HCT116 (cell line): ENCODE measurements at places on chromosomes 4 and X.

DNA sequence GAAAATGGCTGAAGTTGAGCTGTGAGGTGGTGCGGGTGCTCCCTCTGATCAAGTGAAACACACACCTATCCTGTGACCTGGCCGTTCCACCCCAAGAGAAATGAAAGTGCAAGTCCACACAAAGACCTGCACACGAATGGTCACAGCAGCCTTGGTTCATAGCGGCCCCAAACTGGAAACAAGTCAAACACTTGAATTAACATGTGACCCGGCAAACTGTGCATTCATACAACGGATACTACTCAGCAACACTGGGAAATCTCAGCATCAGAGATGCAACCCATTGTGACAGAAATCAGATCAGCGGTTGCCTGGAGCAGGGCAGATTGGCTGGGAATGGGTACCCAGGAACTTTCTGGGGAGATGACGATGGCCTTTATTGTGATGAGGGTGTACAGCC, 7.6 kb downstream of the G6PD start:
- H3K27ac ChIP-seq: no peak overlapping the region
- peaks cover 11% of the 10 kb centered on the region; the same call in 1 of the 2 replicates for H3K36me3 ChIP-seq
- H3K27me3 ChIP-seq: no peaks in the 10 kb centered on the region
- no peak overlapping the region for H3K4me3 ChIP-seq
- H3K4me1 ChIP-seq: peaks cover 27% of the 10 kb centered on the region

DNA sequence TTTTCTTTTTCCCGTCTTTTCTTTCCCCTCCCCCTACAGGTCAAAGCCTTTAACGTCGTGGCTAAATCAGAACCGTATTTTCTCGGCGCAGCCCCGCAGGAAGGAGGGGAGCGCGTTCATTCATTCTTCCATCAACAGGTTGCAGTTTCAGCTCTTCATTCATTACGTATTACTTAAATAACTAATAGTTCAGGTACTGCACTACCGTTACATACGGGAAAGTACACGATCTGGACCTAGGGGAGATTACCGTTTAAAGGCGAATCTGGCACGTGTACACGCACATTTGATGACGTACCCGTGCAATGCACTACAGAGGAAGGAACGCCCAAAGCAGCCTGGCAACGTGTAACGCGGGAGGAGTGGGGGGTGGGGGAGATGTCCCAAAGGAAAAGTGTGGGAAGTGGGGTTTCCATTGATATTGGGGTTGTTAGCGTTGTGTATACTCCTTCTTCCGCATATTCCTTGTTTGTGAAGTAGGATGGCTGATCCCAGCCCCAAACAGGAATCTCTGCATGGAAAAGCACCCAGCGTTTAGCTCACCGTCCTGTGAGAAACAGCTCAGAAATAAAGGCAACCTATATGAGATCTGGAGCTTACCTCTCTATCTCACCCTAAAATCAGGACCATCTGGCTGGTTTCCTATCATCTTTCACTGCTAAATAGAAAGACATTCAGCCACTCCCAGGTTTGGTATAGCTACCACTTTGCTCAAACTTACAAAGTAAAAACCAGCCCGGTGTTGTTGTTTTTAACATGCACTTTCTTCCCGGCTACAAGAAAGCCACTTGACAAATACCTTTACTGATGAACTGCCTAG, 585 bp upstream of the SEC24D start:
- peak overlapping the region; percentile 74 for H3K27ac ChIP-seq
- peak overlapping the region; percentile 83 for H3K4me3 ChIP-seq
- H3K27me3 ChIP-seq: no peaks in the 10 kb centered on the region
- peak; percentile 31 for DNase-seq

- H3K4me1 ChIP-seq: peaks cover 4% of the 10 kb centered on the region; the same call in 1 of the 2 replicates
- no peaks in the 10 kb centered on the region for H3K36me3 ChIP-seq
- no peak overlapping the region for H3K27ac ChIP-seq
- H3K27me3 ChIP-seq: no peaks in the 10 kb centered on the region
- DNase-seq: peak; percentile 45
Measured at GRCh38 chr4:148376151-148376550, 66.1 kb downstream of the NR3C2 start.

- H3K36me3 ChIP-seq: no peaks in the 10 kb centered on the region
- H3K4me3 ChIP-seq: no peak overlapping the region
- H3K27me3 ChIP-seq: no peaks in the 10 kb centered on the region
- DNase-seq: no peak
- no peak overlapping the region for H3K27ac ChIP-seq
Measured at GRCh38 chrX:107704587-107704986, 71.0 kb downstream of the TSC22D3 start.
